ENCODE measurements at places on chromosomes 13 and 19.

DNA sequence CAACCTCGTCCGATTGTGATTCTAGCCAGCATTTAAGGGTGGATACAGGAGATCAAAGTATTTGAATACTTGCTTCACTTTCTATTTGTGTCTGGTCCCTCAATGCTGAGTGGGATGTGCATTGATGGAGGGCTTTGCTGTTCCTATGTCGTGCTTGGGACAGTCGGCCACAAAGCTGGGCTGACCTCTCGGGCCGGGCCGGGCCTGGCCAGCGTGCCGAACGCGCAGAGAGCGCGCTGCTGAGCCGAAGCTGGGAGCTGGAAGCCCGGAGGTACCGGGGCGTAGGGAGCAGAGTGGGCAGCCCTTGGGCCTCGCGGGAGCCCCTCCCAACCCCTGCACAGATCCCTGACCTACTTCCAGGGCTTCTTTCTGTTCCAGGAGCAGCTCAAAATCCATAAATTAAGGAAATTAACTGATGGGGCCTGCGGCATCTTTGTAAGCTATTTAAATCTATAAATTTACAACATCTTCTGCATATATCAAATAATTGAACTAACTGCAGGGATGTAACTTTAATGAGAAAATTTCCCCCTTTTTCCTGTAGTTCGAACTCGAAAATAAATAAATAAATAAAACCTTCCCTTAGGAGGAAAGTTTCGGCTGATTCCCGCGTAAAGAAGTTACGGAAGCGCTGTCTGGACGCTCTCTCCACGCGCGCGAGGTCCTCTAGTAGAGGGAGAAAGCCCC, 1.8 kb upstream of the KCTD15 start:
- no peak for DNase-seq

DNA sequence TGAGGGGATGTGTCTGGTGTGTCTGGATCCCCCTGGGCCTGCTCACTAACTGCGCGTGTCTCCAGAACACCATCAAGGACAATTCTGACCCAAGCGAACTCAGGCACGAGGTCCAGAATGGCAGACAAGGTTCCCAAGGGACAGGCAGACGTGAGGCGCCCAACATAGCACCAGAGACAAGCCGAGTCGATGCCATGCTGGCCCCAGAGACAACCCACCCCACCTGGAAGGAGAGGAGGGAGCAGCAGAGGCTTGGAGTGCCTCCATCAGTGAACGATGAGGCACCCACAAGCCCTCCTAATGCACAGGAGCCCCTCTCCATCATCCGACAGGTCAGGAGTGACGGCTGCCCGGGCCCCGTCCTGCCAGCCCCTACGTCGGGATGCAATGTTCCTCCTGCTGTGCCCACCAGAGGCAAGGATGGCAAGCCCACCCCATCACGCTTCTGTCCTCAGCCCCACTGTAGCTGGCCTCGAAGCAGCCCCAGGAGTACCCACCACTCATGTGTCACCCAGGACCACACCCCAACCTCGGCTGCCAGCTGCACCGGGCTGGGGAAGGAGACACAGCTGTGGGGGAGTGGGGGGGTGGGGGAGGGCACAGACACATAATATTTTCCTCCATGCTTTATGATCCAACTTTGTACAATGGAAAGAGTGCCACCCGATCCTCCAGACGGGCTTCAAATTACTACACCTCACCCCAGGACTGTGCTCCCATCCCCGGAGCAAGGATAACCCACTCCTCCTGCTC, 11.8 kb downstream of the AP3D1 start:
- DNase-seq, result no peak

DNA sequence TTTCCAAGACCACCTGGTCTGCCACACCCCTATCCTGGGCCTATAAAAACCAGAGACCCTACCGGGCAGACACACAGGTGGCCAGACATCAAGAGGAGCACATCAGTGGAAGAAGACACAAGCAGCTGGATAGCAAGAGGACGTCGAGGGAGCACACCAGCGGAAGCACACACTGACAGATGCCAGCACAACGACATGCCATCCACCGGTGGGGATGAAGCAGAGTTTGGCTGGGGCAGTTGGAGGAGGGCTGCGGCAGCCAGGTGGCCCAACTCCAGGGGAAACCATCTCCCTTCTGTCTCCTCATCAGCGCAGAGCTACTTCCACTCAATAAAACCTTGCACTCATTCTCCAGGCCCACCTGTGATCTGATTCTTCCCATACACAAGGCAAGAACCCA, 200.6 kb downstream of the PCDH17 start:
- DNase-seq, result no peak

GRCh38 chr13:98389319-98389718, 187.6 kb downstream of the STK24 start:
- DNase-seq, result no peak

DNA sequence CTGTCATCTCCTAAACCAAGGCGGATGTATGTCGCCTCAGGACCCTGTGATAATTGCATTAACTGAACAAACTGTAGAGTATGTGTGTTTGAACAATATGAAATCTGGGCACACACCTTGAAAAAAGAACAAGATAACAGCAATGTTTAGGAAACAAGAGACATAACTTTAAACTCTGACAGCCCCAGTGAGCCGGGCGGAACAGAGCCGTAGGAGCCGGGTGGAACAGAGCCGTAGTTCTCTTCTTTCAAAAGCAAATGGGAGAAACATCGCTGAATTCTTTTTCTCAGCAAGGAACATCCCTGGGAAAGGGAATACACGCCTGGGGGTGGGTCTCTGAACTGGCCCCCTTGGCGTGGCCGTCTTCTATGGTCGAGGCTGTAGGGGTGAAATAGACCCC, 31.8 kb upstream of the ZNF675 start:
- no peak for DNase-seq

- DNase-seq, result no peak
Measured at GRCh38 chr13:28438598-28439334, 56.2 kb downstream of the FLT1 start.

DNA sequence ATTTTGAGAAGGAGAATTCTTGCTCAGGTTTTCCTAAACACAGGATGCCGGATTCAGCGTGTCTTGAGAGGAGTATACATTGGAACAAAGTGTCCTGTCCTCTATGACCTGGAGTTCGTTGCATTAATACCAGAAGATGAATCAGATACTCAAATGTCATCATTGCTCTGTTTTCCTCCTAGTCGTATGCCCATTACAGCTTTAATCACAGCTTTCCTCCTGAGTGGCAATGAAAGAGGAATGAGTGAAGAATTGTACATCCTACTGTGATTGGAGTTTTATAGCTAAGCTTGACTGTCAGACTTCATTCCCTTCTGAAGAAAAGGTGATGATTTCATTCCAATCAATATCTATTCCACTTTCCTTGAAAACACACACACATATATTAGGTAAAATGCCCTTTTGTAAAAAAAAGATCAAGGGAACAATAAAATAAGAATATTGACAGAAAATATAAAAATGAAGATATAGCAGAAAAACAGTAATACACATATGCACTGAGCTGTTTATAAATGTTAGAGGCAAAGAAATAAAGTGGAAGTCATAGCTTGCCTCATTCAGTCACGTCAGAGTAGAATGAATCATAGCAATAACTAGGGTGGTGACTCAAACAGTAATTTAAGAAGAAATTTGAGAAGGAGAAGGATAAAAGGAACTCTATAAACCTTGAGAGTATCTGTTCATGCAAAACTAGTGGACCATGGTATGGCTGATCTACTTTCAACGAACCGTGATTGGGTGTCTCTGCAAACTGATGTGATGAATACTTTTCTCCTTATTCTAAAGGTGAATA, 501.5 kb downstream of the SUCLA2 start:
- peak; percentile 65 for DNase-seq

DNA sequence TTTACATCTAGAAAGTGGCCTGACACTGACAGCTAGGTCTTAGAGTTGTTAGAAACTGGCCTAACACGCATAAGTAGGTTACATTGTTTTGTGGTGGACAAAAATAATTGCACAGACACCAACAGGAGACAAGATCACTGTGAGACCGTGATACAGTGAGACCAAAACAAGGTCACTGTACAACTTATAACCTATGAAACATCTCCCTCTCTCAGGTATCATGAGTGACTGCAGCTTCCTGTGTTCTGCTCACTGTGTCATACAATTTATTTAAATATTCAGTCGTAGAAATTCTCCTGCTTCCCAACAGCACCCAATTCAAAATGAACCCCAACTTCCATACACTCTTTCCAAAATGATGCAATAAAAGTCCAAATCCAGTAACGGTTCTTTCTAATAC, 2165.2 kb downstream of the PCDH9 start:
- DNase-seq, result peak; percentile 55

DNA sequence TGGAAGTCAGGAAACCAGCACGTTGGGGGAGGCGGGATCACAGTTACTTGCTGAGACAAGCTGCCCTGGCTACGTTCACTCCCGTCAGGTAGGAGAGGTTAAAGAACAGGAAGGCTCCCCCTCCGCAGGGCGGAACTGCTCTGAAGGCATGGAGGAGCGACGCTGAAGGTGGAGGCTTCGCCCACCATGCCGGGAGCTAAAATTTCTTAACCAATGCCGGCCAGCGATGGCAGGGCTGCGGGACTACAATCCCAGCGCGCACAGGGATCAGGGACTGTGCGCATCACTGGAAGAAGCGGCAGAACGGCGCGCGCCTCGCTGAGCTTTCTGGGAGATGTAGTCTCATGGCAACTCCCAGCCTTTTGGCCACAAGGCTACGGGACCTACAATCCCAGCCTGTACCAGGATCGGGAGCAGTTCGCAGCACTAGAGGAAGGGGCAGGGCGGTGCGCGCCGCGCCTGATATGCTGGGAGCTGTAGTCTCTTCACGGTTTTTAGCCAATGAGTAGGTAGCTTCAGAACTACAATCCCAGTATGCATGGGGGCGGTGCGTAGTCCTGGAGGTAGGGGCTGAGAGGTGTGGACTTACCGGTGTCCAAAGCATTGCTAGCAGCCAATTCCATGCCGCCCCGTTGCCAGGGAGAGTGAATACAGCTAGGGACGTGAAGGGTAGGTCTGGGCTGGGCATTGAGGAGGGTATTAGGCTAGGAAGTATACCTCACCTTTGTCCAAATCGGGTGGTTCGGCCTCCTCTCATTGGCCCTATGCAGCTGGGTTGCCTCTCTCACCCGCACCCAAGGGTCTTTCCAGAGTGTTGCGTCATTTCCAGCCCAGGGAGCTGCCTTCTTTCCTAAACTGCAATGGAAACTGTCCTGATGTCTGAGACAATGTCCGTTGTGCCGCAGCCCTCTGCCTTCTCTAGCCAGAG, 12.8 kb upstream of the ZNF682 start:
- DNase-seq, result peak; percentile 97

GRCh38 chr19:6577476-6578125, 13.3 kb downstream of the CD70 start:
- no peak for DNase-seq

DNA sequence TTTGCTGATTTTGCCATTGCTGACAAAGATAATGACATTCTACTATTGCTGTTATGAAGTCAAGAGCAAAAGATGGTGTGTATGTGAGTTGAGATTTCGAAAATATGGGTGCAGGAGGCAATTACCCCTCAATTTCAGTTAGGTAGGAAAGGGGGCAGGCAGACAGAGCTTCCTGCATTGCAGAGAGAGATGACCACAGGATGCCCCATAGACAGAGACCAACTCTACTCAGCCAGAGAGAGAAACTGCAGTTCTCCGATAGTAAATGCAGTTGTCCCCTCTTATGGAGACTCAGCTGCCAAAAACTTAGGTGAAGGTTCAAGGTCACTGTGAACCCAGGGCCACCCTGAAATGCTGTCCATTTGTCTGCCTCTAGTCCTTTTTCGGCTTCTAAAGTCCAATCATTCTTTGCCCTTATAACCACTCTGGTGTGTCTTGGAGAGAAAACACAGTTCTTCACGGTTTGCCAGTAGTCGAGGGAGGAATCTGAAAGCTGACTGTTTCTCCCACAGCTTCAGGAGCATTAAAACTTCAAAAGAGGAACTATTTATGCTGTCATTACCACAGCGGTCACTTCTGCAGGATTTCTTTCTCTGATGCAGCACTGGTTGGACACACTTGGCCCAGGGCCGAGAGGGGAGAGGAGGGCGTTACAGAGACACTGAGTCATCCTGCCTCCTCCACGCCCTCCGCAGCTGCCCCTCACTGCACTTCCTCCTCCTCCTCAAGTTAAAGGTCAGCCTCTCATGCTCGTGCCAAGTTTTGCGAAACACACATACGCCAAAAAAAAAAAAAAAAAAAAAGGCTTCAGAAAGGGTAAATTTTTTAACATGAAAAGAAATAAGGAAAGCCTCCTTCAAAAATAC, 264.3 kb downstream of the FOXO1 start:
- peak; percentile 84 for DNase-seq

- DNase-seq, result no peak
Measured at GRCh38 chr19:54444737-54445136, 4.3 kb upstream of the LENG8 start.

- DNase-seq, result no peak
Measured at GRCh38 chr13:74423434-74423833, 289.2 kb upstream of the KLF12 start.

DNA sequence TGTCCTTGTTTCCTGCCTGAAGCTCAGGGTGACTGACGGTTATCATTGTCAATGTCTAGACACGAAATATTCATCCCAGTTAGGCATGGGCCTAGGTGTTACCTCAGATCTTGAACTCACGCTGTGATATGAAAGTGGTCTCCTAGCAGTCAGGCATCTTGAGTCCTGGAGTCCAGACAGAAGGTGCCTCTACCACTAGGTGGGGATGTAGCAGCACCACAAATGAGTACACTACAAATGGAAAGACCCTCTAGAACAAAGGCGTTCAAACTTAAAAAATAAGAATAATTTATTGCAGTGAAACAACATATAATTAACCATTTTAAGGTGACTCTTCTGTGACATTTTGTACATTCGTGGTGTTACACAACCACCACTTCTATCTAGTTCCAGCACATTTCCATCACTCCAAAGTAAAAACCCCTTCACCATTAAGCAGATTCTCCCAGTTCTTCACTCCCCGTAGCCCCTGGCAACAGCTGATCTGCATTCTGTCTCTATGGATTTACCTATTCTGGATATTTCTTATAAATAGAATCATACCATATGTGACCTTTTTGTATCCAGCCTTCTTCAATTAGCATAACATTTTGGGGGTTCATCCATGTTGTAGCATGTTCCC, 11.9 kb upstream of the FRY start:
- peak; percentile 66 for DNase-seq

GRCh38 chr19:38283271-38283670, 18.9 kb downstream of the SPINT2 start:
- DNase-seq, result no peak

Data from DMS53 (cell line).